ENCODE measurements at places on chromosomes 4 and X.

DNA sequence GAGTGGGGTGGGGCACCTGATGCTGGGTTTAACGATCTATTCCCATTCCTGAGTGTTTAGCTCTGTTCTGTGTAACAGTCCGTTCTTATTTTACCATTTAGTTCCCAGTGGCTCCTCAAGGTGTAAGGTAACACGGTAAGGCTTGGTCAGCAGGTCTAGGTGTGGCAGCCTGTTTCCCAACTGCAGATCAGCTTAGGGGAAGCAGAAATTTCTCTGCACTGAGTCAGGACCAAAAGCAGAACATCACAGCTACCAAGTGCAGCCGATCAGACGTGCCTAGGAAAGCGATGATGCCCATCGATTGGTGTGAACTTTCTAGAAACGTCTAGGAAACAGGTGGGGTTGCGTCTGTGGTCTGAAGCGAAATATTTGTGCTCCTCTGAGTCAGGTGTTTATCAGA lies 240.1 kb downstream of the STIM2 start:
- no peak for DNase-seq

DNA sequence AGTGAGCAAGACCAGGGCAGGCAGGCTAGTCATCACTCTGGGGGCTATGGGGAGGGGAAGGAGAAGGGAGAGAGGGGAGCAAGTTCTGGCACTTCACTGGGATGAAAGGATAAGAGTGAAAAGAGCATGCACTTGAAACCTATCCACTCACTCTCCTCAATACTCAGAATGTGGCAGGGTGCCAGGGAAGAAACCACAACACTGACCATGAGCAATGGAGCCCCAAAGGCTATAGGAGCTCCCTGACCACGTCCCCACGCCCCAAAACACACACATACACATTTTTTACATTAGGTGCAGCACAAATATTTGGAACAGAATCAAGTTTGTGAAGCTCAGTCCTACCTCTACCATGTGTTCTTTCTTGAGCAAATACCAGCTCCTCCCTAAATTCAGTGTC lies 132.2 kb downstream of the IDS start:
- DNase-seq, result no peak

DNA sequence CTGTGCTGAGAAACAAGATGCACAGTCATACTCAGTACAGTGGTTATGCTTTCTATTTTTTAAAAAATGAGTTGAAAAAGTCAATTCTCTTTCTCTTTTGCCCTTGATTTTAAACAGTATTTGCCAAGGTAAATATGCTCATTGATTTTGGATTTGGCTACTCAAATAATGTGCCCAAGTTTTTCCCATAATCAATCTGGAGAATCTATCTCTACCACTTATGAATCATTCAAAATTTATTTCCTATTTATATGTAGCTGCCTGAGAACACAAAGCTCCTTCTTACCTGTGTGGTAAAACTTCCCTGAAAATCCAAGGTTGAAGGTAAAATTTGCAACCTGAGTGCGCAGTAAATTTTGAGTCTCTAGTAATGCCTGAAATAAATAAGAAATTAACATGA lies 136.5 kb downstream of the NDST4 start:
- DNase-seq, result no peak

GRCh38 chrX:17737710-17737985 lies 355 bp downstream of the SCML1 start:
- DNase-seq, result no peak

DNA sequence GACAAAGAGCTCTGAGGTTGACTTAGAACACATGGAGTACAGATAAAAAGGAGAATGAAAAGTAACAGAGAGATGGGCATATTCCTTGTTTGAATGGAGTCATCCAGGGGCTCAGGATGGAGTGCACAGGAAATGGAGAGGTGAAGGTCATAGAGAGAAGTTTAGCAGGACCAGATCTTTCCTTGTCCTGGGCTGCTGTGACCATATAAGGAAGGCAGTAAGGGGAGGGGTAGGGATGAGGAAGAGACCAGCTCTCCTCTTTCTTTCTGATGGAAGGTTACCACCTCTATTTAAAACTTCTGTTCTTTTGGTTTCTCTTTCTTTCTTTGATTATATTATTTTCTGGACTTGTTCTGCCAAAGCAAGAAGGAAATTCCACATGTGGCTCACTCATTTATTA lies 27.0 kb downstream of the AR start:
- no peak for DNase-seq

DNA sequence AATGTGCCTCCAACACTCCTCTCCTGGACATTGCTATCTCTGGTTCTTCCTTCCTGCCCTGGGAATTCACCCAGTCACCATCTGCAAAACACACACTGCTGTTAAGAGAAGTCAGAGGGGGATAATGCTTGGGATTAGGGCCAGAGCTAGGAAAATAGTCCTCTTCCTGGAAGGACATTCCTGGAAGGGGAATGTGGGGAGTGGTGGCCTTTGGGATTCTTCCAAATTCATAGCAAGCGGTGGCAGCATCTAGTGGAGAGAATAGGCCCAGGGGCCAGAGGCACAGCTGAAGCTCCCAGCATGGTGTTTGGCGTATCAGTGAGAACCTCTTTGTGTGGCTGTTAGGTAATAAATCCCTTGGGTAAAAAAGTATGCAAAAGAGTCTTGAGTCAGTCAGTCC lies 34.3 kb downstream of the SHROOM4 start:
- DNase-seq, result no peak

- no peak for DNase-seq
Measured at GRCh38 chr4:3409571-3410091, 32.1 kb upstream of the HGFAC start.

GRCh38 chr4:6153874-6154273 lies 46.5 kb downstream of the JAKMIP1 start:
- no peak for DNase-seq

DNA sequence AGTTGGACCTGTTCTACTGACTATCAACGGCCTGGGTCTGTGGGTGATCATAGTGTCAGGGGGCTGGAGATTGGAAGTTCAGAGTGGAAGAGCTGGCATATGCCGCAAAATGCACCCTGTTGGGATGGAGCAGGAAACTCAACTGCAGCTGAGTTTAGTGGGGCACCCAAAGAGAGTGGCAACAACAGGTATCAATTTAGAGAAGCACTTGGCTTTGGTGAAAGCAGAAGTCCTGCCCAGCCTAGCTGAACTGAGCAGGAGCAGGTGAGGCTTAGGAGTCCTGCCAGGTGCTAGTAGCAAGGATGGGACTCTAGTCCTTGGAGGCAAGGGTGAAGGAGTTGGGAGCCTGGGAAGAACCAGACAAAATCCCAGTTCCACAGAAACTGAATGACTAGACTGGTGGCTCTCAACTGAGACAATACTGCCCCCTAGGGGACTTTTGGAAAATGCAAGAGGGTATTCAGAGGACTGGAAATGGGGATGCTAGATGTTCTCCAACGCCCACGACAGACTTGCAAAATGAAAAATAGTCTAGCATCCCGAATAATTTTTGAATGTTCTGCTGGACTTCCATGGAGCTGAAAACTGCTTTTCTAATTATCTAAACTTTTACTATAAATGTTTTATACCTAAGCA lies 49.4 kb downstream of the RTL9 start:
- DNase-seq, result peak; percentile 68

- no peak for DNase-seq
Measured at GRCh38 chr4:147754037-147754445, 22.2 kb downstream of the ARHGAP10 start.

DNA sequence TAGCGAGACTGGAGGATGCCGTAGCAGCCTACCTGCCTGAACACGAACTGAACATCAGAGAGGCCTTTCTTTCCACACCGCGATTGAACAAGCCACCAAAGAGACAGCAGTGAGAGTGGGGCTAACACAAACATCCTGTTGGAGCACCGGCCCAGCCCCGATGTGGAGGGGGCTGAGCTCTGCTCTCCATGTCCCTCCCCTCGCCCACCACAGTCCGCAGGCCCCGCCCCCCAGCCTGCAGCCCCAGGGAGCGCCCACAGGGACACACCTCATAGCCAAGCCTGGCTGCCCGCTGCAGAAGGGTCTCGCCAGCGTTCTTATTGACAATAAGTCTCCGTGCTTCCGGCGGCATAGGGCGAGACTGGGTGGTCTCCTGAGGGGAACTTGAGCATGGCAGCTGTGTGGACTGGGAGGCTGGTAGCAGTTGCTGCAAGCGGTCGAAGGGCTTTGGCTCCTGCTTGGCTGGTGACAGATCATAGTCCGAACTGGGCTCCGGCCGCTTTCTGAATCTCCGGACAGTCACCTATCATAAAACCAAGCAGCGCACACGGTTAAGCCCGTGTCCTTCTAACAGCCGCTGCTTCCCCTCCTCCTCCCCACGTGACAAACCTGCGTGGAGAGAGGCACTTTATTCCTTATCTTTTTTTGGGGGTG lies 35.8 kb downstream of the BCOR start:
- no peak for DNase-seq

DNA sequence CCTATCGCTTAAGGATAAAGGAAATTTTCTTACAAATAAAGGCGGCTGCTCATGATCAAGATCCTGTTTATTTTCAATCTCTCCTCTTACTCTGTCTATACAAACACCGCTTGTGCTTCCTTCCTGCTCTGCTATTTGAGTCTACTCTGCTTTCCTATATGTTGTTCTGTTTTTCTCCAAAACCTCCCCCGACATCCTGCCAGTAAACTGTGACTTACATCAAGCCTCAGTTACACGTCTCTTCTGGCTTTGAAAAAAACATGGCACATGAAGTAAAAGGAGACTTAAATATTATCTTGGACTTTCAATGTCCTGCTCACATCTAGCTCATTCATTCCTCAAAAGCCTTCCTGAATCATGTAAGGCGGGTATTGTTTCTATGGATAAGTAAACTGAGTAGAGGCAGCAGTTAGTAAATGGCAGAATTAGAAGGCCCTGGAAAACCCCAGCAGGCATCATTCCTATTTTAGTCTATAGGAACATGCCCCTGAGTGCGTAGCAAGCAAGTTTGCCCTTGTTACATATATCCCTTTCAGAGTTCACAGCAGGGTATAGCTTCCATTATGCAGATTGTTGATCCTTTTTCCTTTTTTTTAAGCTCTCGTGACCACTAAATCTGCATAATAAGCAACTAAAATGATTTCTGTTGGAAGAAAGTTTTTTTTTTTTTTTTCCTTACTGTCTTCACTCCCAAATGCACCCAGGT lies 280.1 kb downstream of the RAPGEF2 start:
- no peak for DNase-seq

DNA sequence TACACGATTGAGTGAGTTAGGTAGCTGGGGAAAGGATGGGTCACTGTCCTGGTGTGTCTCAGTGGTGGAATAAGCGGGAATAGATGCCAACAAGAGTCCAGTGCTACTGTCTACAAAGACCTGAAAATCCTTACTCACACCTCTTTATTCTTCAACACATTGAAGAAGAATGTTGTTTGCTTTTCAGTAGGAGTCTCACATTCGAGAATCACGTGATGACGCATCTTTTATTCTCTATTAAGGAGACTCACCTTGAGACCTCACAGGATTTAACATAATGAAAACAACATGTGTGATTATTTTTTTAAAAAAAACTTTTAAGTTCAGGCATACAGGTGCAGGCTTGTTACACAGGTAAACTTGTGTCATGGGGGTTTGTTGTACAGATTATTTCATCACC lies 75.2 kb downstream of the CD38 start:
- no peak for DNase-seq

DNA sequence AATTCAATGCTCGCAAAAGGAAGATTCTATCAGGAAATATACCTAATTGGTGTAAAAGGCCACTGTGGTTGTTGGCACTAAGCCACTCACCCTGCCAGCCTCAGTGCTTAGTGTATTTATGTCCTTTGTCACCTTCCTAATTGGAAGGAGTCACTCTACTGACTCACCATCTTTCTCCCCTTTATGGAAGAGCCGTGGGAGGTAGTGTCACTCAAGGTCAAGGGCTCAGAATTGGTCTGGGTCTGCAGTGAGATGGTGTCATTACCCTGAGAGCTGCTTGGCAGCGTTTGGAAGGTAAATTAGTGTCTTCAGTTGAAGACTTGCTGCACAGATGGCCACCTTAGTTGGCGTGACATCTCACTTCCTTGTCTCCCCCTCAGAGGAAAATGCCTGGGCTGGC lies 41.7 kb upstream of the CDKN2AIP start:
- no peak for DNase-seq

GRCh38 chr4:15755321-15756155 lies 22.6 kb upstream of the CD38 start:
- DNase-seq, result peak; percentile 61

DNA sequence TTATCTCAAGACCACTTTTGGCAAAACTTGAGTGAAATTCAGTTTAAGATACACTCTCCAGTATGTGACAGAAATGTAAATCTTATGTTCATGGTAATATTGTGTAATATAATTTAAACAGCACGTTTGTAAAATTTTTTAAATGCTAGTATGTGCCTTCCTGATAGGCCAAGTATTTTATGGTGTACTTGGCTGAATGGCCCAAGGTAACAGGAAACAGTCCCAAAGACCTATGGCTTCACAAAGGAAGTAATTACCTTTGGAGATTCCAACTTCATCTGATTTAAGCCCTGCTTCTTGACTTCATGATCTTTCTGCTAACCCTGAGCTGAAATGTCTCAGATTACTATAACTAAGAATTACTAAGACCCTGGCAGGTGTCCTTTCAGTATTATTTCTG lies 20.3 kb downstream of the TEC start:
- DNase-seq, result no peak

DNA sequence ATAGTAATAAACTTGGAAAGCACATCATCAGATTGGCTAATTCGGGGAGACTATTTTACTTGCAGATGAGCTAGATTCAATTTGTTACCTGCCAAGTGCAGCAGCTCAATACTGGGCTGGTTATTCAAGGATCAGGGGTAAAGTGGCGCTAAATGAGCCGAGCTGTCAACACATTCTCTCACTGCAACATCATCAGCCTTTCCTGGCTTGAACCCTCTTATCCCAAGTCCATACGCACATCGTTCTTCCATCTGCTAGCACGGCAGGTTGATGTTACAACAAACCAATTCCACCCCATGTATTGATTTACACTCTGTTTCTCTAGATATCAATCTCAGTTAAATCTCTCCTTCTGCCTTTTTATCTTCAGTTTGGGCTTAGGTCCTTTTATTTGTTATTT lies 2101.5 kb upstream of the AGA start:
- DNase-seq, result no peak

DNA sequence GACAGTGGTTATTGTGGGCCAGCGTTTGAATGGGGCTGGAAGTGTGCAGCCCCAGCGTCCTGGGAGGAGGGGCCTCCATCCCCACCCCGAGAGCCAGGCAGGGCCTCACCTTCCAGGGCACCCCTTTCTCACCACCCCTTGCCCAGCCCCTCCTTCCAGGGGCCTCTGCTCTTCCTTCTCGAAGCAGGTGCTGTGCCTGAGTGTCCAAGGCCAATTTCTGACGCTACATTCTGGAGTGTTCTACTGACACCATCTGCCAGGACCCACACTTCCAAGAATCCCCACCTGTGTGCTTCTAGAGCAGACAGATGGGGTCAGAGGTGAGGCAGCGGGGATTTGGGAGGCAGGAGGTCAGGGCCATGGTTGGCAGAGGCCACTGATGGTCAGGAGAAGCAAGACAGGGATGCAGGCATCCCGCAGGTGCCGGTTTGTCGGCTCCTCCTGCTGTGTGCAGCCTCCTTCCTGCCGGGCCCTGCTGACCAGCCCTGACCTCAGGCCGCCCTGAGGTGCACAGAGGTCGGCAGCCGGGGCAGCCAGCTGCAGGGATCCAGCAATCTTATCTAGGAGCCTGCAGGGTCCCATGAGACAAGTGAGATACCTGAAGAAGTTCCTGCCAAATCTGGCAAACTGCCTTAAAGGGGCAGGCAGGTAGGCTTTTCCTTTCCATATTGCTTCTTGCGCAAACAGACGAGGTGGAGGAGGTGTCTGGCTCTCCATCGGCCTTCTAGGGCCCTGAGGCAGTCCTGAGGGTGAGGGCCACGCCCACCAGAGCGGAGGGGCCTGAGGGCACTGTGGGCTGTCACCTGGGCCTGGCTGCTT lies 18.8 kb downstream of the MSANTD1 start:
- DNase-seq, result no peak

All from CD4-positive, alpha-beta T cell treated with Interleukin-2 at 100 ng/mL for 4 hours (primary cell).